ENCODE measurements at places on chromosomes 5 and 9.
A peak's percentile ranks its signal among the peaks of the same experiment; 100 is the strongest.

GRCh38 chr5:10338686-10339057 is 14.8 kb upstream of the MARCHF6 start:
- DNase-seq = no peak

- no peak for DNase-seq
Observed at GRCh38 chr9:121528642-121529041, 29.0 kb upstream of the GGTA1 start.

DNA sequence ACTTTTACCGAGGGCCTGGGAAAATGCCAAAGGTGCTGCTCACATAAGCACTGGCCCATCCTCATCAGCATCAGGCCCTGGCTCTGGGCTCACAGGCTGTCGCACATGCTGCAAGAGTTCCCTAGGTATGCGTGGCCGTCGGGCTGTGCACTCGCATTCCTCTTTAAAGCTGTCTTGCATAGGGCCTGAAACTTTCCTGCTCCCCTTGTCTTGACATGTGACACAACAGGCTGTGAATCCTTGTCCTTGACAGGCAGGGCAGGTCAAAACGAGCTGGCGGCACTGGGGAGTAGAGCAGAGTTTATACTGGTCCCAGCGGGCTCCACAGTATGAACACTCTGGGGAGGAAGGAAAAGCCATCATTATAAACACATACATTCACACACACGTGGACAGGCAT is 30.7 kb downstream of the TSTD2 start:
- no peak for DNase-seq

GRCh38 chr9:22508790-22509189 is 62.2 kb downstream of the DMRTA1 start:
- DNase-seq = no peak

- no peak for DNase-seq
Observed at GRCh38 chr5:150320044-150320613, 17.4 kb upstream of the ARSI start.

- DNase-seq = peak; percentile 2
Observed at GRCh38 chr9:21015129-21015815, 16.2 kb downstream of the HACD4 start.

- DNase-seq = peak; percentile 35
Observed at GRCh38 chr9:131733541-131734061, 6.3 kb downstream of the RAPGEF1 start.

GRCh38 chr9:125896964-125897363 is 149.8 kb downstream of the PBX3 start:
- DNase-seq = no peak

DNA sequence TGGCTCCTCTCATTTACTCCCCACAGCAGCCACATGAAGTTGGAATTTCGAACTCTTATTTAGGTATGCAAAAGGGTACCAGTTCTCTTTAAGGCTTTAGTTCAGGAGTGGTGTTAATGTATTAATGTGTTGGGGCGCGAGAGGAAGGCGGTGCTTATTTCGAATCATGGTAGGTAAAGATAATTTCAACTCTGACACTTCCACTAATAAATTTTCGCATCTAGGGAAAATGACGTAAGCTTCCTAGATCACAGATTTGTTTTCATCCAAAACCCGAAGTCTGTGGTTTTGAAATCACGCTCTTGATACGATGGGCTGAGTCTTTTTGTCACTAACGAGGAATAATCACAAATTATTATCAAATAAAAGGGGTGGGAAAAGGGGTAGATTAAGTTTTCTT is 681 bp downstream of the PPWD1 start:
- DNase-seq = no peak

GRCh38 chr5:16271851-16272250 is 92.3 kb upstream of the MARCHF11 start:
- no peak for DNase-seq

DNA sequence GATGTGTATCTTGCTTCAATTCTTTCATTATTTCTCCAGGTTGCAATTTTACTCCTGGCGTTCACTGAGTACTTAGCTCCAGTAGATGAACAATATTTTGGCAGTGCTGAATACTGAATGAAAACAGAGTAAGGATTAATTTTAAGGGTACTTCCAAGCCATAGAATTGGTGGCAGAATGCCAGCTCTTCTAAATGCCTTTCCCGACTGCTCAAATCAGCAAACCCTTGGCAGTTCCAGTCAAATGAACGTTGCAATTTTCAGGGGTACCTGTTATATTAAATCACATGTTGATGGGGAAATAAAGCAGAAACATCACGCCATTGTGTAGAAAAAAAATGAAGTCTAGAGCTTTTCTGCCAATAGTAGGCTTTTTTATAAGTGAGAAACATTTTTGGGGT is 282.4 kb upstream of the RPS23 start:
- no peak for DNase-seq

DNA sequence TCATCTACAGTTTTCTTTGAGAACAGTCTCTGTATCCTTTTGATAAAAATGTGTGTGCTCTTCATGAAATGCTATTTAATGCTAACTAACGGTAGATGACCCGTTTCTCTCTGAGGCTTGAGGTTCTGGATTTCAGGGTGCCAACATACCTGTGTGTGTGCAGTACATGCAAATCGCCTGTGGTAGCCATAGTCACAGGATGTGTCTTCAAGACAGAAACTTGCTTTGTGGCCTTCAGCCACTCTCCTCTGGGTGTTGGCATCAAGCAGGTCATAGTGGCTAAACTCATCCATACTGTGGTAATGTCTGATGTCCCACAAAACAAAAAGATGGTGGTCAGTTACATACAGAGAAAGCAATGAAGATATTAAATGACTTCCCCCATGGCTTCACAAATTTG is 4.2 kb downstream of the LOX start:
- DNase-seq = no peak

- DNase-seq = no peak
Observed at GRCh38 chr5:36450229-36451014, 148.7 kb upstream of the RANBP3L start.

- no peak for DNase-seq
Observed at GRCh38 chr9:70398145-70398556, 16.3 kb downstream of the KLF9 start.

- no peak for DNase-seq
Observed at GRCh38 chr5:77550406-77550805, 58.3 kb upstream of the WDR41 start.

DNA sequence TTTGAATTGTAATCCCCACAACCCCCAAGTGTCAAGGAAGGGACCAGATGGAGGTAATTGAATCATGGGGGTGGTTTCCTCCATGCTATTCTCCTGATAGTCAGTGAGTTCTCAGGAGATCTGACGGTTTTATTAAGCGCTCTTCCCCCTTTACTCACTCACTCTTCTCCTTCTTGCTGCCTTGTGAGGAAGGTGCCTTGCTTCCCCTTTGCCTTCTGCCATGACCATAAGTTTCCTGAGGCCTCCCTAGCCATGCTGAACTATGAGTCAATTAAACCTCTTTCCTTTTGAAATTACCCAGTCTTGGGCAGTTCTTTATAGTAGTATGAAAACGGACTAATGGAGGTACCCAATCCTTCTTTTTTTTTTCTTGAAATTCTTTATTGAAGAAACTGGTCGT is 2.2 kb upstream of the CEP120 start:
- no peak for DNase-seq

GRCh38 chr5:58545912-58546311 is 37.0 kb upstream of the RAB3C start:
- DNase-seq = no peak

DNA sequence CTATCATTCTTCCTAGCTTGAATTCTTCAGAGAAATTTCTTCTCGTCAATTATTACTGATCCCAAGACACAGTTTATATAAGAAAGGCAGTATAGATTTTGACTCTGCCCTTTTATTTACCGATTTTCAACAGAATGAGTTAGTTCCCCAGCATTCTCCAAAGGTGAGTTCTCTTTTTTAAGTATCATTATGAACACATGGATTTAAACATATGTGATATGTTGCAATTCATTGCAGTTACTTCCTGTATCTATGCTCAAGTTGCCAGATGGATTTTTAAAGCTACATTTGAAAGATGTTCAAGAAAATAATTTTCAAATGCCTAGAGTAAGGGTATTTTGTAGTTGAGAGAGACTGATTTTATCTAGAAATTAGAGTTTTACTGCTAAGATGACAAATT is 8.4 kb downstream of the WDR41 start:
- DNase-seq = no peak

DNA sequence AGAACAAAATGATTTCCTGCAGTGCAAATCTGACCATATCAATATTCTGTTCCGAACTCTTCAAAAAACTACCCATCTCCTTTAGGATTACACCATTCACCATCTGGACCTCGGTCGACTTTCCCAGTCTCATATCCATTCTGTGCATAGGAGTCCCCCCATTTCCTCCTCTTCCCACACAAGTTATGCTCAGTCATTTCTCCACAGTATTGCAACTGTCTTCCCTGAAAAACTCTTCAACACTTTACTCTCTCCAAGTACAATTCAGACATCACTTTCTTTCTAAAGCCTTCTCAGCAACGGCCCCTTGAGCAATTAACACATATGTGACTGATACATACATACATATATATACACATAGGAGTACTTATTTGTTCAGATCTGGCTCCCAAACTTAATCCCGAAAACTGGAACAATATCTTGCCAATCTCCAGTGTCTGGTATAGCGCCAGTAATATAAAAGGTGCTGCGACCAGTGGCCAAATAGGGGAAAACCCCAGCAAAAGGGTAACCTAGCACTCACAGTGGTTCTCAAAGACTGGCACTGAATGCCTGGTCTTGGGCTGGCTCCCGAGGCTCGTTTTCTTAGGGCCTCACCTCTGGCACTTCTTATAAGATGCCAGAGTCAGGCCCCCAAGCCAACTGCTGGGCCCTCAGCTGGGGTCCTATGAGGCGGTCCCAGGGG is 629 bp downstream of the ZBTB26 start:
- DNase-seq = no peak

GRCh38 chr9:97398999-97399758 is 12.7 kb upstream of the TDRD7 start:
- peak; percentile 66 for DNase-seq

GRCh38 chr9:112315331-112316257 is 17.8 kb downstream of the PTBP3 start:
- no peak for DNase-seq

DNA sequence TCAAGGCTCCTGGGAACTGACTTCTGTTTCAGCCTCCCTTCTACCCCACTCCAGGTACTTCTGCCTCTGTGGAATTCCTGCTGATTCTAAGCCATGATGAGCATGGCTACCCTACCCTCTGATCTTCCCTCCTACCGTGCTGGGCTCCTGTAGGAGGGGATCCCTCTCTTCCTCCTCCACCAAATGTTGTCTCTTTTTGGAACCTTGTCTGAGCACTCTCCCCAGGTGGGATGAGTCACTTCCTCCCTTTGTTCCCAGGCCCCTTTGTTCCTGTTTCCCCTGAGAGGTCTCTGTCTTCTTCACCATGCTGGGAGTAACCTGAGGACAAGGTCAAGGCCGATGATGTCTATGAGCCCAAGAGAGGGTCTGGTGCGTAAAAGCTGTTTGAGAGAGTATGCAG is 213.2 kb downstream of the GABBR2 start:
- no peak for DNase-seq

DNA sequence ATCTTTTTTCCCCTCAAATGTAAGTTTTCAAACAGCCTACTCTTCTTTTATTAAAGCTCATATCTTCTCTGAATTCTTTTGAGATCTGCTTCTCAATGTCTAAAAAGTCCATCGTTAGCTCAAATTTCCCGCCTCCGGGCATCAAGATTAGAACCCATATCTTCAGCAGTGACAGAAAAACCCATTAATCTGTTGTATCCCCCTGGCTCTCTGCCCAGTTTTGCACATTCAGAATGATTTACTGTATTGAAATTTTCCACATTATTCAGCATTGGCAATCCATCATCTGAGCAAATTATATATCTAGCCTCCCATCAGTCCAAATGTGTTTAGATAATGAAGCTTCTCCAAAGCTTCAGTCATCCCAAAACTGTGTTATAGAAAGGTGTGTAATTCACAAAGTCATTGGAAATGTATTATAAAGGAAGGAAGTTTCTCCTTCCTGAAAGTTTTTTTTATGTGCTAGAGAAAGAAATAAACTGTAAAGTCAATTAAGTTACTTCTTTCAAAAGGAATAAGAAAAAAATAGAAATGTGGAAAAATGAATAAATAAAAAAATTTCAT is 849.9 kb downstream of the MAT2B start:
- no peak for DNase-seq

DNA sequence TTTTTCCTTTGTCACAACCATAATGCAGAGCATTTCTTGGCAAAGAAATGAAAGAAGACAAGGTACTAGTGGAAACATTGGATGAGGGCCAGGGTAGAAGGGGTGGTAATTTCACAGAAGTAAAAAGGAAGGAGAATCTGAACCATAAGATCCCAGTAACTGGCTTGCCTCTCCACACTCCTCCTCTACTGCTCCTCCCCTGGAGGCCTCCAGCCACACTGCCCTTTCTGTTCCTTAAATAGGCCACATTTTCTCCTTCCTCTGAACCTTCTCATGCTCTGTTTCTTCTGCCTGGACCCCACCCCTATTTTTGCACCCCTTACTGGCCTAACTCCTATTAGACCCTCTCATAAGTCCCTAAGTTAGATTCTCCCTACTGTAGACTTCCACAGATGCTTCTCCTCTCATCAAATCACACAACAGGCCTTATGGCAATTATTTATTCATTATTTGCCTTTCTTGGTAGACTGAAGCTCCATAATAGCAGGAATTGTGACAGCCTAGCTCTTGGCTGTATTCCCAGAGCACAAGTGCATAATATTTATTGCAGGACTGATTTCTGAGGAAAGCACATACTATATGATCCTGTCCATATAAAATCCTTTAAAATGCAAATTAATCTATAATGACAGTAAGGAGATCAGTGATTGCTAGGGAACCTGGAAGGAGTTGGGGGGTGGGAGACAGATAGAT is 31.3 kb upstream of the GRIA1 start:
- DNase-seq = no peak

GRCh38 chr5:60382716-60383115 is 317.2 kb downstream of the DEPDC1B start:
- no peak for DNase-seq

GRCh38 chr9:22447618-22448305 is 1.1 kb downstream of the DMRTA1 start:
- DNase-seq = no peak

- no peak for DNase-seq
Observed at GRCh38 chr9:117135501-117136098, 279.3 kb downstream of the ASTN2 start.

DNA sequence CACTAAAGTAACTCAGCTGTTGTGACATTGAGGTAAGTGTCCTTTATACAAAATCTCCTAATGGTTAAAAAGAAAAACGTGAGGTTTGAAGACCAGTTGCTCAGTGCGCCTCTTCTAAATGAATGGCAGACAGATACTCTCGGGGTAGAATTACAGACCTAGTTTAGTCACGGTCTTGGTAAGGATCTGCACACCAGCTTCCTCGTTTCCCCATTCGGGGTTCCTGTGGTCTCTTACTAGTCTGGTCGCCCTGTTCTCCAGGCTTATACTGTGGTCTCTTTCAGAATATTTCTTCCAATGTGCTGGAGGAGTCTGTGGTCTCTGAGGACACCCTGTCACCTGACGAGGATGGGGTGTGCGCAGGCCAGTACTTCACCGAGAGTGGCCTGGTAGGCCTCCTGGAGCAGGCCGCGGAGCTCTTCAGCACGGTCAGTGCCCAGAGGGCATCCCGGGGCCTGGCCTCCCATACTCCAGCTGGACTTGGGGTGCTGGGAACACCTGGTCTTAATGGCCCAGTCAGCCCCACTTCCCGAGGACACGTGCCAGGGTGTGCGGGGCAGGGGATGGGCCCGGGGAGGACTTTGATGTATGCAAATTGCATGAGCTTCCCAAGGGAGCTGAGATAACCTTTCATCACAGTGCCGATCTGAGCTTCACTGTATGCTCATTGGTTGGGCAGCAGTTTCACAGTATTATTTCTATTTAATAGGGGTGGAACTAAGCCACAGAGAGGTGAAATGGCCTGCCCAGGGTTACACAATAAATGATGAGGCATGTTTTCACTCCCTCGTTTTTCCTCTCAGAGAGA is 224.5 kb downstream of the DOCK8 start:
- peak; percentile 86 for DNase-seq

GRCh38 chr9:125985142-125985997 is 238.2 kb downstream of the PBX3 start:
- no peak for DNase-seq
